NCI-H1417 treated with DMSO at 0.1 percent for 48 hours (cell line): ENCODE measurements at places on chromosomes 7 and 10.

DNA sequence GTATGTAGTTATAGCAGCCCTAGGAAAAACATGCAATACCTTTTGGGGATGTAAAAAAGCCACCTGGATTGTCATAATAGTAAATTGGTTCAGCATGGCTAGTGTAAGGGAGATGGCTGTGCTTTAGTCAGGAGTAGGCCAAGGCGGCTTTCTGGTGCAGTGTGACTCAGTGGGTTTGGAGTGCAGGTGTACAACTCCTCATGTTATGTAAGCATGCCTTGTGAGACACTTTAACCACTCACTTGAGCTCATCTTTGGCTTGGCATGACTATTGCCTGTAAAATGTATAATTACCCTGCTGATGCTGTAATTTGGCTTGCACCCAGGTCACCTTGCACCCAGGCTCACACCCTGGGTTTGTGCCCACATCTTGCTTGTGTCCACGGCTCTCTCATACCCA lies 239.2 kb upstream of the GLI3 start:
- DNase-seq = no peak

DNA sequence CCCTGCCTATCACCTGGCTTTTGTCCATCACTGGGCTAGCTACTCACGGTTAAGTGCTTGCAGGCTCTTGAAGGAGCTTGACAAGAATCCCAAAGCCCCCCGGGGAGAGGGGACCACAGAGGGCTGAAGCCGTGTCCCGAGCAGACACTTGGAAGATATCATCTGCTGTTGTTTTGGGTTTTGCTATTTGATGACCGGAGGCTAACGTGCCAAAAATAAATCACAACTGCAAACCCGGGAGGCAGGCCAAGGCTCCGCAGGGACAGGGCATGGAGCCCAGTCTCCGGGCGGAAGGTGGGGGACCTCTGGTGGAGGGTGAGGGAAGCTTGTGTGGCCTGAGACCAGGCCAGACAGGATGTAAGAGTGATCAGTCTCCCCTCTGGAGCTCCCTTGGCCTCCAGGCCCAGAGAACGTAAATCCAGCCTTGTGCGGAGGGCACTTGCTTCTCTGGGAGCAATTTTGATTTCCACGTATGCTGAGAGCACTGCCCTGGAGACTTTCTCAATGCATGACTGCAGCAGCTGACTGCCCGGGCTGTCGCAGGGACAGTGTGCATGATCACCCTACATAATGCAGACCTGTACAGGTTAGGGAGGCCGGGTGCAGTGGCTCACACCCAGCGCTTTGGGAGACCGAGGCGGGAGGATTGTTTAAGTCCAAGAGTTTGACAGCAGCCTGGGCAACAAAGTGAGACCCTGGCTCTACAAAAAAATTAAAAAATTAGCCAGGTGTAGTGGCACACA lies at the start of gene PHKG1:
TSS of gene PHKG1 (minus strand) at position 164 of the 743 bp plus-strand sequence. CDS start 4,011 bp downstream, outside the sequence.
- no peak for DNase-seq

DNA sequence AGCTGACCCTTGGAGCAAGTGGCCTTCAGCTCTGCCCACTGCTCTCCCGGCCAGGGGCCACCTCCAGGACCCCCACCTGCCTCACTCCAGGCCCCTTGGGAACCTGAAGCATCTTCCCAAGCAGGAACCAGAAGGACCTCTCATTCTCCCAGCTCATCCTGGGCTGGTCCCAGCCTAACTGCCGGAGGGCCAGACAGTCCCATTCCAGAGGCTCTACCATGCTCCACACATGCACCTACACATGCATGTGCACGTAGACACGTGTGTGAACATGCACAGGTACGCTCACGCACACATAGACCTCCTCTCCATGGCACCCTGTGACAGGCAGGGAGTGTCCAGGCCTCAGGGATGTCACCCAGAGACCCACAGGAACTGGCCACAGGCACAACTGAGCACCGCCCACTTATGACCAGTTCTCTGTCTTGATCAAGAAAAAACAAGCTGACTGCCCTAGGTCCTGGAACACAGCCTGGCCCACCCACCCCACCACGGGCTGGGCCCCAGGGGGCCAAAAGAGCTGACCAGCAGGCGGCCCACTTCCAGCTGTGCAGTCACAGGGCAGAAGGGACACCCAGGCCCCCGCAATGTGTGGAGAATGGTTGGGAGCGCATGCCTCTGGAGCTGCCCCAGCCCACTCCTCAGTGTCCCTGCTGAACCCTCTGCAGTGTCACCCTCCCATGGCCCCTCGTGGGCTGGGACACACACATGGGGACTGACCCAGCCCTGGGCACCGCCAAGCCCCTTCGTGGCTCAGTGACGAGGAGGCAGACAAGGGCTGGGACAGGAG lies 43.4 kb downstream of the CAMK2B start:
- DNase-seq = no peak

DNA sequence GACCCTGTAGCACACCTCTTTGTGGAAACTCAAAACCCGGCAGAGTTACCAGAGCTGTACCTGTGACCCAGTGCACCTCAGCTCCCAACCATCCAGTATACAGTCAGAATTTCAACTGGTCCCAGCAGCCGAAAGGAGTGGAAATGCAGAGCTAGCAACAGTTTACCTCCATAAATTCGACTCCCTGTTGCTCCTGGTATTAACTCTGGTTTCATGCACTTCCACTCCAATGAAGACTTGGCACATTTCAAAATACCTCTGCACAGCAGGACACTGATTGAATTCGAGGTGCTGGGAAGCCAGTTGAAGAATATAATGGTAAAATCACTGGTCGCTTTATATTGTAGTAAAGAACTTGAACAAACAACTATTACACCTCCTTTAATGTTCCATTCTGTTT lies 17.9 kb upstream of the TIAL1 start:
- DNase-seq = no peak

DNA sequence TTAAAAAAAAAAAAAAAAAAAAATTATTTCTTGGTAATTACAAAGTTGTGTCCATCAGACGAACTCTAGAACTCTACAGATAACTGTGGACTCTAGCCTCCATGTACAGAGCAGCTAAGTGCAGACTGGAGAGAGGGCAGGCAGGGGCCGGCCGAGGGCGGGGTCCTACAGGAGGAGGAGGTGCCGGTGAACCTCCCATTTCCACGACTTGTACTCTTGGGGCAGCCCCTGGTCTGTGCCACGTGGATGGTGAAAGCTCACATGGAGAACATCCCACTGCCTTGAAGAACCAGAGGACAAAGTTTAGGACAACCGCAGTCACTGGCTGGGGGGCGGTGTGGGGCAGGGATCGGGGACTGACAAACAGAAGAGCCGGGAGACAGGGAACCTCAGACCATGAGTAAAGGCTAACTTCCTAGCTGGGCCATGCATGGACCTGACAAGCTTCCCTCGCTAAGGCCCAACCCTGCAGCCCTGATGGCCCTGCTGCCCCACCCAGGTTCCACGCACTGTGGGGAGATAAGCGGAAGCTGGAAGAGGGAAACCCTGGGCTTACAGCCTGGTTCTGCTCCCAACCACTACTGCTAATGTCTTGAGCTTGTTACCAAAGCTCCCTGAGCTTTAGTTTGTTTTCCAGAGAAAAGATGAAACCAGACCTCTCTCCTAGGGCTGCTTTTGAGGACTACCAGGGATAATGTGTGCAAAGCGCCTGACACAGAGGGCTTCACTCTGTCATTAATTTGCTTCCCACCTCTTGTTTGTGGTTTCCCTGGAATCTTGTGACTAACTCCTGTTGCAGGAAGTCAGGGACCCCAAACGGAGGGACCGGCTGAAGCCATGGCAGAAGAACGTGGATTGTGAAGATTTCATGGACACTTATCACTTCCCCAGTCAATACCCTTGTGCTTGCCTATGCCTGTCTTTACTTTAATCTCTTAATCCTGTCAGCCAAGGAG lies 16.1 kb upstream of the SEC61G start:
- DNase-seq = no peak

DNA sequence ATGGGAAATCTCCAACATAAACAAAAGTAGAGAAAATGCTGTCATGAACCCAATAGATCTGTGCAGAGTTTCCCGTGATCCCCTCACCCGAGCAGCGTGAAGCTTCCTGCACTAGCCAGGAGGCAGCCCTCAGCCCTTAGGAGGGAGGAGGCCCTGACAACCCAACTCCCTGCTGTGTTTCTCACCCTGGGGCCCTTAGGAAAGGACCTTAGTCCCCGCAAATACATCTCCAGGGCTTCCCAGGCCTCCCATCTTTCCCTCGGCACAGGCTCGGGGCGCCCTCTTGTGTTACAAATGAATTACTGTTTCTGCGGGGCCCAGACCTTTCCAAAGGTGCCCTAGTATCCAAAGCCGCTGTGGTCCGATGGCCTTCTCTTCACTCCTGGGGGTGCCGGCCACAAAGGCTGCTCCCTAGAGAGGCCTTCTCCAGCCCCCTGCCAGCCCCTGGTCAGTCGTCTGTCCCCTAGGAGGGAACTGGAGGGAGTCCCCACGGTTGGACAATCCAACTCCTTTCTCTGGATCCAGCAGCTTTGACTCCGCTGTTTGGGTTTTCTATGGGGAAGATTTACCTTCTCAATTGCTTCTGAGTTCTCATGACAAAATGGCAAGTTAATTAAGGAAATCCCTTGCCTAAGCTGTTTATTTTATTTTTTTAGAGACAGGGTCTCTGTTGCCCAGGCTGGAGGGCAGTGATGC lies 49.9 kb upstream of the SH2B2 start:
- DNase-seq = no peak

DNA sequence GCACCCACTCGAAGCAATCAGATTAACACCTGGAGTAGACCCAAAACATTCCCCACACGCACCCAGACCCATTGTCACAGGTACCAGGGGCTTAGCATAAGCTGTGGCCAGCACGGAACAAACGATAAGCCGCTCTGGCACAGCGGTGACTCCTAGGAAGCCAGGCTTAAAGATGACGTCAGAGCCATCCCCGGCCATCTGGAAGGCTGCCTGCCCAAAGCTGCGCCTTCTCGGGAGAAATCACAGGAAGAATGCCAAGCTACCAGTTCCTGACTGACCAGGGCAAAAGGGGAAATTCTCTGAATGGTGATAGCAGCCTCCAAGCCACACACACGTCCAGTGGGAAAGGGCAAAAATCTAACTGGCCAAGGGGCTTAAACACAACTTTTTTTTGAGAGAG lies 13.0 kb upstream of the WIPI2 start:
- DNase-seq = no peak
